Activated CD4-positive, alpha-beta T cell treated with anti-CD3 and anti-CD28 coated beads, Interleukin-2, amount 50 U/mL, for 24 hours (primary cell): ENCODE measurements at places on chromosomes 12 and 14.

GRCh38 chr14:74620497-74620921 lies 8.5 kb upstream of the LTBP2 start:
- DNase-seq, result no peak

- DNase-seq, result no peak
Observed at GRCh38 chr12:66275040-66275439, 27.3 kb upstream of the HELB start.

DNA sequence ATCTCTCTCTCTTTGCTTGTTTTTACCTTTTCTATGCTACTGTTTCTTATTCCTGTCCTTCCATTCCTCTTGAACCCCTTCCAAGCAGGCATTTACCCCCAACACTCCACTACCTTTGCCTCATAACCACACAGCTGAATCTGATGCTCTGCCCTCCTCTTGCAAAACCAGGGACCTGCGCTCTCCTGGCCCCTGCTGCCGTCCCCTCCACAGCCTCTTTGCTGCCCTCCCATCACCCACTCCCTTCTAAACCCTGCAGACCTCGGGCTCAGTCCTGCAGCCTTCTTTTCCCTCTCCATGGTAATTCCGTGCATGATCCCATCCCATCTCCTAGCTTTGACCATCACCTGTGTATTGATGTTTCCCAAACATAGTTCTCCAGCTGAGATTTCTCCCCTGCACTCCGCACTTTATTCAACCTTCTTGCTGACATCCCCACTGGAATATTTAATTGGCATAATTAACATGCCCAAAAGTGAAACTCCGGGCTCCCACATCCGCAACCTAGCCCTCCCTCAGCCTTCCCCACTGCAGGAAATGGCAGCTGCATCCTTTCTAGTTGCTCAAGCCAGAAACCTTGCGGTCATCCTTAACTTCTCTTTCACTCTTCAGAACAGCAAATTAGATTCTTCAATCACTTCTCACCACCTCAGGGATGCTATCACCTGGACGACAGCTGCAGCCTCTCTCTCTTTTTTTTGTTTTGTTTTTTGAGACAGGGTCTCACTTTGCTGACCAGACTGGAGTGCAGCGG lies 16.0 kb downstream of the FIGNL2 start:
- no peak for DNase-seq

GRCh38 chr12:26874501-26875296 lies 41.7 kb upstream of the ITPR2 start:
- DNase-seq, result no peak

DNA sequence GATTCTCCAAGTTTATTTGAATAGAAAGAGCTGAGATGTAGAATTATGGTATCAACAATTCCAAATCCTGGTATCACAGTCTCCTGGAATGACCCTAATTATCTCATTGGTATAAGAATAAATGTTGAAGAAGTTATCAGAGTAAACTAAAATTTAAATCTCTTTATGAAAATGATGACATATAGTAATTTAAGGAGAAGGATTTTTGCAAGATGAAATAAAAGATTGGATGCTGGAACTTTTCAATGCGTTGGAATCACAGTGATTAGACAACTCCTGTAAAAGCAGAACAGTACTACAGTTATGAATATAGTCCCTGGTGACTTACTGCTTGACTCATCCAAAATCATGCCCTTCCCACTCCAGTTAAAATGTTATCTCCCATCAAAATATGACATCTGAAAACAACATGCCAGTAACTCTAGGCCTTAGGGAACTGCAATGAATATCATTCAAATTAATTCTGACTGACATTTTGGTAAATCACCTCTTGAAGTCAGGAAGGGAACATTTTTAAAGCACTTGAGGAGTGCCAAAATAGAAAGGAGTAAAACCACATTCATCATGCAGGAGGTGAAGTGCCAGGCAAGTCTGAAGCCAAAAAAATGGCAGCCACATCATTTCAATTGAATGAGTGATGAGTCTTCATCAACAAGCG lies 197.8 kb upstream of the PRKD1 start:
- DNase-seq, result no peak

- DNase-seq, result no peak
Observed at GRCh38 chr12:104480012-104480411, 23.3 kb downstream of the CHST11 start.

- DNase-seq, result no peak
Observed at GRCh38 chr12:26750531-26751175, 82.3 kb downstream of the ITPR2 start.
